ENCODE measurements at places on chromosomes 1 and 21.
A peak's percentile ranks its signal among the peaks of the same experiment; 100 is the strongest.

DNA sequence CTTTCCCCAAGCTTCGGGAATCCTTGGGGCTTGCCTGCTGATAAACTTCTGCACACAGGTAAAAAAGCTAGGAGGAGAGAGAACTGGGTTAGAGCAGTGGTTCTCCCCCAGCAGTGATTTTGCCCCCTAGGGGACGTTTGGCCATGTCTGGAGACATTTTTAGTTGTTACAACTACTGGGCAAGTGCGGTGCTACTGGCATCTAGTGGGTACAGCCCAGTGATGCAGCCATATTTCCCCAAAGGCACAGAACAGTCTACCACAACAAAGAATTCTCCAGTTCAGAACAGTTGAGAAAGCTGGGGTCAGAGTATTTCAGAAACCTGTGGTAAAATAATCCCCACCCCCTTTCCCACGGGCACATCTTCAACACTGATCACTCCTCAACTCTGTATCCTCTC lies 41.3 kb downstream of the LRRC71 start:
- DNase-seq: peak; percentile 56

DNA sequence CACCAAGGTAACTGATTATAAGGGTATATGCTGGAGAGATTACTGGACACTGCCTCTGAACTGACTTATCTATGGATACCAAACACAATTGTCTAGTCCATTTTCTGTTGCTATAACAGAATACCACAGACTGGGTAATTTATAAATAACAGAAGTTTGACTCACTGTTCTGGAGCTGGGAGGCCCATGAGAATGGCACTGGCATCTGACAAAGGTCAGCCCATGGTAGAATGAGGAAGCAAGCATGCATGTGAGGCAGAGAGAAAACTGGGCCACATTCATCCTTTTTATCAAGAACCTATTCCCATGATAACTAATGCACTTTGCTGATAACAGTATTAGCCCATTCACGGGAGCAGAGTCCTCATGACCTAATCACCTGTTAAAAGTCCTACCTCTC lies 37.4 kb downstream of the FCER1A start:
- peak; percentile 29 for DNase-seq

DNA sequence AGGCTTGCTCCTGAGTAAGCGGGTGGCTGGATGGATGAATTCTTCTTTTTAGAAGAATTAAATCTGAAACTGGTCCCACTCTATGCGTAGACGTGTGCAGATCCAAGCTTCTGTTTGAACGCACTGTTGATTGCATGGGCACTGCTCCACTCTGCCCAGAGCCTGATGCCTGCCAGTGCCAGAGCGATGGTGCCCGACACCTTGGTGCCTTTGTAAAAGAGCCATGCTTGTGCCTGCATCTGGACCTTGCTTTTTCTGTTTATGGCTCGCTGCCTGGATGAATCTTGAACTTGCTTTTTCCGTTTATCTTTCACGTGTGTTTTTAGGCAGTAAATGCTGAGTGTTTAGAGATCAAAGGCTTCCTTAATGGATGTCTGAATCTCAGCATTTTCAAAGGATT lies 15.0 kb upstream of the PWP2 start:
- DNase-seq: no peak

DNA sequence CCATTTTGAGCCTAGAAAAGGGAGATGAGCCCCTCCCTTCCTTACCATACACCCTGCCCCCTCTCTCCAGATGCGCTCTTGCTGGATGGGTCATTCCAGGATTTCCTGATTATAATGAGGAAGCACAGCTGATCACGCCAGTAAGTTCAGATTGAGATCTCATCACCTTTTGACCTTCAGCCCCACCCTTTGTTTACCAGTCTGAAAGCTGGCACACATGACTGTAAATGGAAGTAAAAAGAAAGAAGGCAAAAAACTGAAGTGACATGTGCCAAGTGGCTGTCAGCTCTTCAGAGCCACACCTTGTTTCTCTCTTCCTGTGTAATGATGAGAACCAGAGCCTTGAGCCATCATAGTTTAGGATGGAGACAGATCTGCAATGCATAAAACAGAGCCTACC lies 27.9 kb downstream of the S1PR1 start:
- DNase-seq: peak; percentile 38

DNA sequence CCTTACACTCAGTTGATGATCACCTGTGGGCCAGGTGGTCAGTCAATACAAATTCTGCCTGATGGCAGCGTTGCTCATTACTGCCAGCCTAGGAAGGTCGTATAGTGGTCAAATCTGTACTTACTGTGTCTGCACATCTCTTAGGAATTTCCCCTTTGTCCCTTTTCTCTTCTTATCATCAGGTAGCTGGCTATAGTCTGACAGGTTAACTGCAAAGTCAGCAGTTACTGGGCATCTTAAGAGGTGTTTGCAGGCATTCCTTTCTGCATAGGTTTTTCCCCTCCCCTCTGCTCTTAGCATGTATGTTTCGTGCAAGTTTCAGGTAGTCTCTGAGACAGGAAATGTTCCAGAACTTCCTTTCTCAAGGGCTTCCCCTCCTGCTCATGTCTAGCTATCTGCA lies 298.7 kb downstream of the LRRIQ3 start:
- no peak for DNase-seq

DNA sequence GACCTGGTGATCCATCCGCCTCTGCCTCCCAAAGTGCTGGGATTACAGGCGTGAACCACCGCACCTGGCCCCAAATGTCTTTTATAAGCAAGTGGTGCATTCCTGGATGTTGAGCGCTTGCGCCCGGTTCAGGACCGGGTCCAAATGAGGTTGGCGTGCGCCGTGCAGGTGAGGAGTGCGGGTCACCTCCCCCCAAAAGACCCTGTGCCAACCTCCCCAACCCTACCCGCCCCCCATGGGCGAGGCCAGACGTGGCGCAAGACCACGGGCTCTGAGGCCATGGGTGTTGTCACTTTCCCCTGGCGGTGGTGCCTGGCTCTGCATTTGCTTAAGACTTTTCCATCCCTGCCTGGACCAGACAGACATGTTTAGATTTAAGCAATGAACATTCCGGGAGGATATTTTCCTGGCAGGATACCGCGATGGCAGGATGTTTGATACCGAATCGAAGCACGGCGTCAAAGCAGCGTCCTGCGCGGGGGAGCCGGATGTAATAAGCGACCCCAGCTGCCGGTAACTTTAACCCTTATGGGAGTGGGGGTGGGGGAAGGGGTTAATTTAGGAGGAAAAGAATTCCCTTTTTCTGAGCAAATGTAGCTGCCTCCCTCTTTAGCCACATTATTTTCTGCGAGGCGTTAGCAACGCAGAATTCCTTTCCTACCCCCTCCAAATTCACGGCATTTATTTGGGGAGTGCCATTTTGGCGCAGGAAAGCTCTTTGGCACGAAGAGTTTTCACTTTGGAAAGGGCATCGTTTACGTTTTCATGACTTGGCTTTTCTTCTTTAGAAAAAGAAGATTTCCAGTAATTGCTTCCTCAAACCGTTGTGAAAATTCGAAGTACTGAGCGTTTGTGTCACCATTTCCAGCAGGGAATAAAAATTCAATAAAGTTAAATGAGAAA lies 27.8 kb upstream of the RNF187 start:
- peak; percentile 86 for DNase-seq

GRCh38 chr1:221740993-221741702 lies 741 bp downstream of the DUSP10 start:
- DNase-seq: peak; percentile 24

DNA sequence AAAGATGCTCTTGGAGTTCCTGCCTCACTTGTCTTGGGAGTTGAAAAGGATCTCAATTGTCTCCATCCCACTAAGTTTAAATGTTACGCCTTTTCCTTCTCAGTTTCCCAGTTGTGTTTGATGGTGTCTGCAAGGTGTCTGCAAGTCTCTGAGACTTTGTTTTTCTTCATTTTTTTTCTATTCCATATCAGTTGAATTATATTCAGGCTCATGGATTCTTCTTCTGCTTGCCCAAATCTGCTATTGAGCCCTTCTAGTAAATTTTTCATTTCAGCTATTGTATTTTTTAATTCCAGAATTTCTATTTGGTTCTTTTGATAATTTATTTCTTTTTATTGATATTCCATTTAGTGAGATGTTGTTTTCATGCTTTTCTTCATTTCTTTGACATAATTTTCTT lies 47.4 kb upstream of the TSHB start:
- no peak for DNase-seq
